ENCODE measurements at places on chromosomes 3 and 15.

DNA sequence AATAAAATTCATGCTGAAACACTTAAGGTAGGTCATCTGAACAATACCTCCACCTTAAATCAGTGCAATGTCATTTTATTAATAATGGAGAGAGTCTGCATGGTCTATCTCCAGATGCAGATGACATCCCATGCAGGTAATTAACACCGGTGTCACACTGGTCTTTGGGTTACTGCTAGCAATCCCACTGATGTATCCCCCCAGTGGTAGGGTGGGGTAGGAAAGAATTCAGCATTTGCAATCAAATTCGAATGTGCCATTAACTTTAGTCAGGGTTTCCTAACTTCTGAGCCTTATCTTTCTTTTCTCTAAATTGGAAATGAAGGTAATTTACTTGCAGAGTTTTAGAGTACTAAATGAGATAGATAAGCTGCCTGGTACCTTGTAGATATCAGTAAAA is 44.4 kb downstream of the KIF15 start:
- DNase-seq: no peak

- DNase-seq: no peak
Measured at GRCh38 chr15:50275908-50276307, 10.4 kb upstream of the HDC start.

GRCh38 chr3:186002884-186003472 is 65.2 kb upstream of the TRA2B start:
- DNase-seq: no peak

GRCh38 chr15:40906991-40907802 is 12.9 kb downstream of the VPS18 start:
- DNase-seq: no peak

DNA sequence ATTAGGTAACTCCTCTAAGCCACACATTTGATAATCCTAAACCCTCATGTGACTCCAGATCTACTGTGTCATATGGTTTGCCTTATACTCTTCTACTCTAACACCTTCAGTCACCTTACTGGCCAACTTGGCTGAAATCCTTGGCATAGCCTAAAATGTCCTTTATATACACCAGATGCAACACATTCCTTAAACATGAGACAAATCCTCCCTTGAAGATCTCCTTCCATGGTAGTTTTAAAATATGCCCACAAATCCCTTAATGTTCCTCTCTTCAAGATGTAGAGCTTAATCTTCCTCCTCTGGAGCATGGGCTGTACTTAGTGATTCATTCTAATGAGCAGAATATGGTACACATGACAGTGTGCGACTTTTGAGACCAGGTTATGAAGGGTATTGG is 238.9 kb downstream of the SUCLG2 start:
- no peak for DNase-seq

GRCh38 chr3:12300137-12300536 is 11.3 kb downstream of the PPARG start:
- DNase-seq: no peak

DNA sequence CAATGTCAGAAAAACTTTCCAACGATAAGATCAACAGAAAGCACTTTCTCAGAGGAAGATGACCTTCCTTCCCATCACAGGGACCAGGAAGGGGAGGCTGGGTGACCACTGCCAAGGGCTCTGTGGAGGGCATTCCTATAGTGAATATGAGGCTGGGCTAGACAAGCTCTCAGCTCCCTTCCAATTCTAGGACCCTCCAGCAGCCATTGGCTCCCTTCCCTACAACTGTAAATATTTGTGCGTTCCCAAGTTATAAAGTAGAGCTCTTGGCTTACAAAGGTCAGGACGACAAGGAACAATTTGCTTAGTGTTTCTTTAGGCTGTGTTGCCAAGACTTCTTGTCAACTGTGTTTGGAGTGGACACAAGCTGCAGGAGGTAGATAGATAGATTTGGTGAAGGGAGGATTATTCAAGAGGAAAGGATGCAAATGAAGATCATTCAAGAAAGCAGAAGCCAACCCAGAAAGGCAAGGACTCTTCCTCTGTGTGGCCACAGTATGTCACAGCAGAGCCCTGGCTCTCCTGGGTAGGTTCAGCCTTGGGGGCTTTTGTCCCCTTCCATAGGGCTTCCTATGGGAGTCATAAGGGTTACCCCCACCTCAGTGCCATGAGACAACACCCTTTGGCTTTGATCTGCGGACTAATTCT is 223.6 kb upstream of the TLE3 start:
- no peak for DNase-seq

GRCh38 chr3:196947136-196947859 is 5.0 kb upstream of the NCBP2 start:
- DNase-seq: no peak

Measured in activated CD4-positive, alpha-beta T cell treated with anti-CD3 and anti-CD28 coated beads, Interleukin-2, amount 50 U/mL, for 24 hours (primary cell).